Aorta (tissue), 5 donors: ENCODE measurements at places on chromosomes 6 and 20.

DNA sequence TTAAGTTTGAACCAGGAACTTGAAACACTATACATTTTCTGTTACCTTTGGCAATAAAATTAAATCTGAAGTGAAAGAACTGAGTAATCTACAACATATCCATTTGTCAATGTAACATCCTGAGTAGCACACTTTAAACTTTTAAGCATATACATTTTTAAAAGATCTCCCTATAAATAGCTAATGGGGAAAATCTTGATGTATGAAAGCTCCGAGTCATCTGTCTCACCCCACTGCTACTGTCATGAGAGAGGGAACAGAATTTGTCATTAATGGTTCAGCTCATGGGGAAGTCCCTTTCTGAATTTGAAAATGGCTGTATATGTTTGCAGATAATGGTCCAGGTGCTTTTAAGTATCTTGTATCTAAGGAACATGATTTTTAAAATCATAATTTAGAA, 55.2 kb upstream of the NOX3 start:
- DNase-seq = no peak

DNA sequence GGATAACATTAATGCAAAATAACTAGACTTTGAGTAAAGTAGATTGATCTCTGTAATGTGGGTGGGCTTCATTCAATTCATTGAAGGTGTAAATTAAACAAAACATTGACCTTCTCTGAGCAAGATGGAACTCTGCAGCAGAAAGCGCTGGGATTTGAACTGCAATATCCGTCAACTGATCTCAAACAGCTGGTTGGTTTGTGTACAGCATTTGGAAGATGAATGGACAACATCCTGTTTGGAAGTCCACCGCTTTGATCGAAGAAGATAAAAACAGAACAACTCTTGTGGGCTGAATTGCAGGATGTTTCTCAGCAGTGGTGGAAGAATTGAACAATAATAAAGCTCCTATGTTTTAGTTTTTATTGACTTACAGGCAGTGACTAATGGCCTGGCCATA, 20.6 kb downstream of the HLA-C start:
- DNase-seq = no peak

GRCh38 chr6:17390276-17390675, 3.1 kb upstream of the CAP2 start:
- no peak for DNase-seq

DNA sequence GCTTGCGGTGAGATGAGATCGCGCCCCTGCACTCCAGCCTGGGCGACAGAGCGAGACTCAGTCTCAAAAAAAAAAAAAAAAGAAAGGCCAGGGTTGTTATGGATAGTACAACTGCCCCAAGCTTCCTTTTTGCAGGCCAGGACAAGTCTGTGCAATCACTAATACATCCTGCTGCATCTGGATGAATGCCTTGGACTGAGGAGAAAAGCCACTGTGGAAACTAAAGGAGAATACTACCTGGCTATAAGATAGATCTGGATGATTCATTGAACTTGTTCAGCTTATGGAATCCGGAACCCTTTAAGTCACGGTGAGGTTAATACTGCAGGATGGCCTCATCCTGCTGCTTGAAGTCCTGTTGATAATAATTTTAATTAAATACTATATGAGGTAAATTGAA, 278.2 kb downstream of the TFAP2A start:
- no peak for DNase-seq

DNA sequence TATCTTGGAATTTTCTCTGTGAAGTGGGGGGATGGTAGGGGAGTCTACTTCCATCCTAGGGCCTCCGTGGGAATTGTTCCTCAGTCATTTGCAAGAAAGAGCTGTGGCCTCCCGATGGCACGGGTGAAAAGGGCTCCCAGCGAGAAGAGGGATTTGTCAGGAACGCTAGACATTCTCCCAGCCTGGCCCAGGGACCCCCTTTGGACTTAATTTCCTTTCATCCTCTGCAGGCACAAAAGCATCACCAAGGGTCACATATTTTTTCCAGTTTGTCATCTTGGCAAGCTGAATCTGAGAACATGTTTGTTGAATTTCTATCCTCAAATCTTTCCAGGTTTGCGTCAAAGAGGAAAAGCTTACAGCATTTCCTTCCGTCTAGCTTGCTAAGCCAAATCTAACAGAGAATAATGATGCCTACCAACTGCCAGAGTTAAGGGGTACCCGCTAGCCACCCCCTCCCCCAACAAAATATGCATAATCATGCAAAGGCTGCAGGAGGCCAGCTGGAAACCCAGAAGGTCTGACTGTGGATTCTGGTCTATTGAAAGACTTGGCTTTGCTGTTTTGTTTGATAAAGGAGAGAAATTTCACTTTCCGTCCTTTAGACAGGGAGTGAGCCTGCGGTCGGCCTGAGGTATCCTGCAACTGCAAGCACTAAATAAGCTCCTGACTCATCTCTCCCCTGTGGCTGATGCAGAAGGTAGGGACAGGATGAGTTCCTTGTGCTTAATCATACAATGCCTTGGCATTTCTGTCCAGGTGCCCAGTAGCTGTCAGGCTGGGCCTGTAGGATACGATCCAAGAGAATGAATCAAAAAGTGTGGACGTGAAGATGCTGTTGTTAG, 23.1 kb downstream of the PSMG4 start:
- DNase-seq = no peak

DNA sequence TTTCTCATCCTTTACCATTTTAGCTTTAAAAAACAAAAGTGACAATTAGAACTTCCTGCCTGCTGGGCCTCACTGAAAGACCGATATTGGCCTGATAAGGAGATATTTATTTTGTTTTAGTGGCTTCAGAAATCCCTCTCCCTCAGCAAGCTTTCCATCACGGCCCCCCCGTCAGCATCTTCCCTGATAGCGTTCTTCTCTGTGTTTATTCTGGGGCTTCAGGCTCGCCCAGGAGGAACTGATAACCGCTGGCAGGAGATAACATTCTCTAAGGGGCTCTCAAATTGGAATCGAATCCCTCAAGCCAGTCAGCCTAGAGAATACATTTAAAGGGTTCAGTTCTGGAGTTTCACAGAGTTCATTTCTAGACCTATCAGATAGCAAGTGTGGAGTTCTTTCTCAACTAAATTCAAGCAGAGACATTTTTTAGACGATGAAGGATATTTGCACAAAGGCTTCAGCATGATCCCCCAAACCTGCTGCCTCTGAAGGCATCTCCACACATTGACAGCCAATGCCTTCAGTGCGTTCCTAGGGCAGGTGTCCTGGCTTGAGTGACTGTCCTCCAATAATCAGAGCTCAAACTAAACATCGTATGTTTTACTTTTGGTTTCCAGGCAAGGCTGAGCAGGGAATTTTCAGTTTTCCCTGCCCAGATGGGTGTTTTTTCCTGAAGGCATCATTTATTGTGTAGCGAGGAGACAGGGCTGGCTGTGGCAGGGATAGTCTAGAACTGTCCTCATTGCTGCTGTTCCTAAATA, 17.0 kb downstream of the PRDM1 start:
- no peak for DNase-seq

DNA sequence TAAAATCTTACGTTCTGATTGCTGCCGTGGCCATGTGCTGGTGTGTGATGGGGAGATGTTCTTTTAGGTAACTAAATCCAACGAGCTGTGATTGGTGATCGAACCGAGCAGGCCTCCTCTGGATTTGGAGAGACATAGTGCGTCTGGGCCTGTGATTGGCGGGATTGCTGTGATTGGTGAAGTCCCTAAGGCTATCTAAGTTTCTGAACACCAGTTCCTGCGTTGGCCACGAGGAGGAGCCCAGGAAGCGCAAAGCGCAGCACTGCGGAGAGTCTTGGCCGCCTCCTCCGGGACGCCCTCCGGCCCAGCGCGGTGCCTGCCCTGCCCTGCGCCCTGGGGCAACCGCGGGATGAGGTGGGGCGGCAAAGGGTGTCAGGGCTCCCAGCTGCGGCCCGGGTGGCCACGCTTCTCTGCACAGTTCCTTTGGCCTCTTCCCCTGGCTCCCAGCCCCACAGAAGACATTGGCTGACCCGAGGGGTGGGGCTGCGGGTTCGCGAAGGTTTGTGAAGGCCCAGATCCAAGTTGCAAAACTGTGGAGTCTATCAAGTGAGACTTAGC, 33.0 kb downstream of the HNF4A start:
- peak; percentile 70 for DNase-seq
